ENCODE measurements at places on chromosomes 5 and 9.

- DNase-seq, result peak; percentile 61
These were observed 77.9 kb downstream of the SEMA5A start for GRCh38 chr5:9468060-9468388.

- no peak for DNase-seq
These were observed 3.6 kb downstream of the ERGIC1 start for GRCh38 chr5:172837640-172838039.

DNA sequence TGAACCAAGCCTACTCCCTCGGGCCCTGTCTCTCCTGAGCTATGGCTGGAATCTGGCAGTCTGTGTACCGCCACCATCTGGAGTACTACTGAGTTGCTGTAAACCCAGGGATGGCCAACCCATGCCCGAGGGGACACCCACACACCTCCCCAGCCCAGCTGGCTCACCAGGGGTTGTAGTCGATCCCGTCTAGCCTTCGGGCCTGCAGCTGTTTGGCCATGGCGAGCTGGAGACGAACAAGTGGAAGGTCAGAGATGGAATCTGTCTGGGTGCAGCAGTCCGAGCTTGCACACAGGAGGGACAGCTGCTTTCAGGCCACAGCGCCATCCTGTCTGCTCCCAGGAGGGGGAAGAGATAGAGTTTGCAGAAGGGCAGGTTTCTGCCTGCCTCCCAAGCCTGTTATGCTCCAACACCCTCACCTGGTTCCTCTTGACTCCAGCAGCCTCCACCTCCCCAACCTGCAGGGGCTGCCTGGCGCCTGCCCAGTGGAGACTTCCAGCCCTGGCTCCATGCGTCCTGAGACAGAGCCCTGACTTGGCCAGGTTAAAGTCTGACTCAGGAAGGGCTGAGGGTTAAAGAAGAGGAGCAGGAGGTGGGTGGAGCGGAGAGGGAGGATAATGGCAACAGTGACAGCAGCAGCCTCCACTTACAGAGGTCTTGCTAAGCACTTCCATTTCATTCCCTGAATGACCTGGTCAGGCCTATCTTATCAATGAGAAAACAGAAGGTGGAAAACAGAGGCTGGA lies 15.8 kb upstream of the SPOUT1 start:
- no peak for DNase-seq

DNA sequence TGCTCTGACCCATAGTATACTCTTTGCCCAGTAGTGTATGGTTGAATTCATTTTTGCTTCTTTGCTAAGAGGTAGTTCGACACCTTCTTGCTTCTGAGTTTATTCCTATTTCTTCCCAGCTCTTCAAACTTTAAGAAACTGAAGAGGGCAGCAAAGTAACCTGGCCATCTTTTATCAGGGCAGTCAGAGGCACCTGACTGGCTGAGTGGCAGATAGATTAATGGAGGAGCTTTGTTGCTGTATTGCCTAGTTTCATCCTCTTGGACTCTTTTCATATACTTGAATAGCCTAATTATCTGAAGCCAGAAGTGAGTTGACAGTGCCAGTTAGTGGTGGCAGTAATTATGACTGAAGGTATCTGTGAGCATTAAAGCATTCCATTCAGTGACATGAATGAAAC lies 82.5 kb downstream of the UHRF2 start:
- no peak for DNase-seq

DNA sequence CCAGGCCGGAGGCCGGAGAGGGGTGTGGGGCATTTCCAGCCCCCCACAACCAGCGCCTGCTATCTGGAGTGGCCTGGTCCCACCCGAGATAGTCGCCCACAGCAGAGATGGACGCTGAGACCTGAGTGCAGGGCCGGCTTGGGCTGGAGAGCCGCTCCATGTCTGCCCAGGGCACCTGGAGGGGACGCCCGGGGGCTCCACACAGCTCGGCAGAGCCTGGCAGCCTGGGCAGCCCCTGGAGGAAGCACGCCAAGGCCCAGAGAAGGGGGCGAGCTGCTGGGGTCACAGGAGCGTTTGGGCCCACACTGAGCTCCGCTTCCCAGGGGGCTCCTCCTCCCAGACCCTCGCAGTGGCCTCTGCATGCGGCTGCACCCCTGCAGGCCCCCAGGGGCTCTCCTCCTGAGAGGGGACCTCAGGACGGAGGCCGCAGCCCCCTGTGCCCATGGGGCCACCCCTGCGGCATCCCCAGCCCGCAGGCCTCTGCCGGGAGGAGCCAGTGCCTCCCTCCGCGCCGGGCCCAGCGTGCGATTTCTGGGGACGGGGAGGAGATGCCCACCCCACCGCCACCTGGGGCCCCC lies 42.2 kb upstream of the EGFL7 start:
- DNase-seq, result no peak
